ENCODE measurements at places on chromosomes 1 and 21.
A peak's percentile ranks its signal among the peaks of the same experiment; 100 is the strongest.

GRCh38 chr1:162389021-162389818, 7.7 kb downstream of the C1orf226 start:
- DNase-seq, result no peak

DNA sequence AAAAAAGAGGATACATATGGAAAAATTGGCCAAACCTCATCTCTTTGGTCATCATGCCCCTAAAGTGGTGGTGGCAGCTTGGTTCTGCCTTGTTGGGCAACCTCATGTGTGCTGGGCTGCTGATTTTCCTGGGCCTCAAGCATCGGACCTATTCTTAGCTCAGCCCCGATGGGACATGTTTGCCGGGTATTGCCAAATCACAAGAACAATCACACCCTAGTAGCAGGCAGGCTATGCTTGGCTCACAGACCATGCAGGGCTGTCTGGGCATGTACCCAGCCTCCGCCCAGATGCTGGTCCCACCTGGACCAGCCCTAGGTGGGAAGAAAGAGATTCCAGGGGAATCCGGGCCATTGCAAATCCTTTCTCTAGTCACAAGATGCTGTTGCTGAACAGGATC, 189.4 kb upstream of the FGGY start:
- DNase-seq, result no peak

GRCh38 chr1:22540337-22540736, 23.0 kb upstream of the EPHA8 start:
- no peak for DNase-seq

DNA sequence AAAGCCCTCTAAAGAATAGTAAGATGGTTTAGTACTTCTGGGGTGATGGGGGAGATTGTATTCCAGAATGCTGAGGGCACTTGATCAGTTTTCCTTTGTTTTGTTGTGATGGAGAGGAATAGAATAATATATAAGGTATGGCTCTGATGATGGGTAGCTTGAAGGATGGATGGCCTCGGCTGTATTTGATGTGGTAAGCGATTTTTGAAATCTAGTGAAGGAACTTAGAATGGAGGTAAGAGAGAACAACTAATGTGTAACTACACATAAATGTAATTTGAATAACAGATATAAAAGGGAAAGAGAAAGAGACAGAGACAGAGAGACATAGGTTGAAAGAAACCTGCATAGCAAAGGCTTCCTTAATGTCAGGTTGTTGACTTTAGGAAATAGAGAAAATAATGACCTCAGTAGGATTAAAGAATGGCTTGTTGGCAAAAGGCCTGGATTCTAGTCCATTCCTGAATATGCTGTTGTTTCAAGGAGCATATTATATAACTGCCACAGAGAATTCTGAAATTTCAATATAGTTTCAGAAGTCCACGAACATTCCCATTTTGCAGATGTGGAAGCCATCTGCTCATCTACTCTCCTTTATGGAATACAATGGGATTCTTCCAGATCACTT, 58.7 kb downstream of the NIBAN1 start:
- DNase-seq, result no peak

- DNase-seq, result no peak
These were observed 55.5 kb downstream of the EDN2 start for GRCh38 chr1:41428738-41429640.

DNA sequence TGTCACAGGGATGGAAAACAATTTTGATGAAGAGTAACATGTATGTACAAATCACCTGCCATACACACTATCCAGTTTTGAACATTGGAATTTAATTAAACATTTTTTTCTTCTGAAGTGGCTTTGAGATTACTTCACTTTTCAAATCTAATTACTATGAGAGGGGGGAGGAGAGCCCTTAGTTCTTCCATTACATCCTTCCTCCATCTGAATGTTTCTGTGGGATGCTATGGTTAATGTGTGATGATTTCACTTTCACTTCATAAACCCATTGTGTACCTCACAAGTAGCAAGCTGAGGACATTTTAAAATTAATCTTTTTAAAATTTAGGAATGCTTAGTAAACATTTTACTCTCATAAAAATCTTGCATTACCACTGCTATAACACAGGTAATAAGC, 156.9 kb downstream of the RUNX1 start:
- no peak for DNase-seq

GRCh38 chr1:21966247-21967000, 10.4 kb upstream of the CELA3B start:
- DNase-seq, result no peak

GRCh38 chr1:110726755-110727154, 52.0 kb upstream of the KCNA3 start:
- DNase-seq, result no peak

- DNase-seq, result no peak
These were observed 5.1 kb upstream of the UTP25 start for GRCh38 chr1:209822706-209823105.

DNA sequence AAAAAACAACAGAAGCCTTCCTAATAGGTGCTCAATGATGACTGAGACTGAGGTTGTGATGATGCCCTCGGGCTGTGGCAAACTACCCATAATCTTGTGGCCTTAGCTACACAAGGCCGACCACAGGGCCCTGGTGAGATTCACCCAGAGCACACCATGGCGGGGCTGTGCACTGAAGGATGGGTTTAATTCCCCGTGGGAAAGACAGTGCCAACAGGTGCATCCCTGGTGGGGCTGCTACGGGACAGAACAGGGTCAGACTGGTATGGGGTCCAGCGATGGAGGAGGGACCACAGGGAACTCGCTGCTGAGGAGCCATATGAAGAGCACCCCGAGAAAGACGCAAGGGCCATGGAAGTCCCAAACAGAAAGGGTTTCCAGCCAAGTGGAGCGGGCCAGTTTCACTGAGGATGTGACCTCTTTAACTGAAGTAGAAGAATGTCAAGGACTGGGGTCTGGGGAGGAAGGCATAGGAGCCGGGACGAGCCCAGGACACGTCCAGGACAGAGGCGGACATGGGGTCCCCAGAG, 21.3 kb downstream of the PRDM15 start:
- DNase-seq, result no peak

DNA sequence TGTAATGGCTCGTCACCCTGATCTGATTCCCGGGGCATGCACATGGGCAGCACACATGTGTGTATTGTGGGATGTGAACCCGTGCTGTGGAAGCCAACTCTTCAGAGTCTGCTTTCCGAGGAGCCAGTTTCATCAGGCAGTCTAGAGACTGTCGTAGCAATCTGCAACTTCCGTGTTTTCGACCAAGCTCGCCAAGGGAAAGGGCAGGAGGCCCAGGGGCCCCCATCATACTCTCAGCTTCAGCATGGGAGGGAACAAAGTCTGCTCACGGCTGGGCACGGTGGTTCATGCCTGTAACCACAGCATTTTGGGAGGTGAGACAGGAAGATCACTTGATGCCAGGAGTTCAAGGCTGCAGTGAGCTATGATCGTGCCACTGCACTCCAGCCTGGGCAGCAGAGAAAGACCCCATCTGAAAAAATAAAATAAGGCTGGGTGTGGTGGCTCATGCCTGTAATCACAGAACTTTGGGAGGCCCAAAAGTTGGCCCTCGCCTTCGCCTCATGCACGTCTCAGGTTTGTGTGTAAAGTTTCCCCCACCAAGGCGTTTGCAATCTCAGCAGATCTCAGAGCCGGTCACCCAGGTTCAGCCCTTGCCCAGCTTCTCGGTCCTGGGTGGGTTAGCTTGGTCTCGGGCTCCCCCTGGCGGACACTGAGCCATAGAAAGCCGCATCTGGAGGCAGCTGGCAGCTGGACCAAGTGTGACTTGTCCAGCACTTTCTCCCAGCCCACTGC, 48.5 kb upstream of the SLC25A33 start:
- DNase-seq, result peak; percentile 66

DNA sequence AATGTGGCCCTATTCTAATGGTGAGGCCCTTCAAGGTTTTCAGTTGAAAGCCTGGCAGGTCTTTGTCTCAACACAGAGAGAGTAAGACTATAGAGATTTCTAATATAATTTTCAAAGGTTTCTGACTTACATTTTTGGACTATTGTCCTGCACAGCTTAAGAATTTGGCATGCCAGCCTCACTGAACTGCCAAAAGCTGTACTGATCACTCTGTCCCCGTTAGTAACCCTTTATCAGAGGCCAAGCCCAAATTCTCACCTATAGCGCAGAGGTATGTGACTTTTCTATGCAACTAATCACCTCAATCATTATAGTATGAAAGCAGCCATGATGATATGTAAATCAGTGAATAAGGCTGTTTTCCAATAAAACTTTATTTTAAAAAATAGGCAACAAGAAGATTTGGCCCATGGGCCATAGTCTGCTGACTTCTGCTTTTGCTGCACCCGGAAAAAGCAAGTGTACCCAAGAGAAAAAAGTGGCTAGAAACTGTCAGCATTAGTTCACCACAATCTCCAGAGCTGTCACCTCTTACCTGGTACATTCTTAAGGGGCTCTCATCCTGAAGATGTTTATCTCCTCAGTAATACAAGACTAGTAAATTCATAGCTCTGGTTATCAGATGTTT, 85.4 kb downstream of the PIGK start:
- no peak for DNase-seq

DNA sequence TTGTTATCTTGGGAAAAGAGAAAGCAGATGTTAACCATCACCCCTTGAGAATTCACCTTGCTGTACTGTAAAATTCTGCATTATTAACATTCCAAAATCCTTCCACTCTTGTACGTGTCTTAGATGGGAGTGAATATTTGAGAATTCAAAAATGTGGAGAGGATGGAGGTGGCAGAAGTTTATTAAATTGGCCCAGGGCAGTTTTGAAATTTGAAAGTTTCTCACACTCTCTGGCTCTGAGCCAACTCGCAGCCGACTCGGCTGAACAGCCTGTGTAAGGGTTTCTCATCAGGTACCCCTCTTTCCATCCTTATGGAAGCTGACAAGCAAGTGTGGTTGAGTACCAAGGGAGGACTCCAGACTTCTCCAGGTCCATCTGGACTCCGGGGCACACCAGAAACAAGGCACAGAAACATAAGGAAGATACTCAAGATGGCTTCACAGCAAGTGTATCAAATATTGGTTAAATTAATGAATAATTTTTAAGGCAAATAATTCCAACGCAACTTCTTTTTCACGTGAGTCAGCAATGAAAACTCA, 45.1 kb downstream of the RRAGC start:
- no peak for DNase-seq

GRCh38 chr1:48627486-48627885, 149.2 kb downstream of the BEND5 start:
- no peak for DNase-seq

- DNase-seq, result no peak
These were observed 24.6 kb upstream of the COL9A2 start for GRCh38 chr1:40341491-40342380.

DNA sequence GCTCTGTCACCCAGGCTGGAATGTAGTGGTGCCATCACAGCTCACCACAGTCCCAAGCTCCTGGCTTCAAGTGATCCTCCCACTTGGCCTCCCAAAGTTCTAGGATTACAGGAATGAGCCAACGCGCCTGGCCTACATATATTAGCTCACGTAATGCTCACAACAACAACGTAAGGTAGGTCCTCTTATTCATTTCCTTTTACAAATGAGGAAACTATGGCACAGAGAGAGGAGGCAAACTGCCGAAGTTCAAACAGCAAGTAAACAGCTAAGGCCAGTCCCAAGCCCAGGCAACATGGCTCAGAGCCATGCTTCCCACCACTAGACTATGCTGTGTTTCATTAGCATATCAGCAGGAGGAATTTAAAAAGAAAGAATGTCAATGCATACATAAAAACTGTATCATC, 284.4 kb downstream of the VAV3 start:
- DNase-seq, result no peak

- DNase-seq, result no peak
These were observed 31.1 kb downstream of the GJA5 start for GRCh38 chr1:147729315-147729714.

GRCh38 chr21:46661211-46661625, 25.7 kb downstream of the PRMT2 start:
- DNase-seq, result peak; percentile 28

GRCh38 chr1:91940496-91940895, 8.7 kb upstream of the BRDT start:
- no peak for DNase-seq

DNA sequence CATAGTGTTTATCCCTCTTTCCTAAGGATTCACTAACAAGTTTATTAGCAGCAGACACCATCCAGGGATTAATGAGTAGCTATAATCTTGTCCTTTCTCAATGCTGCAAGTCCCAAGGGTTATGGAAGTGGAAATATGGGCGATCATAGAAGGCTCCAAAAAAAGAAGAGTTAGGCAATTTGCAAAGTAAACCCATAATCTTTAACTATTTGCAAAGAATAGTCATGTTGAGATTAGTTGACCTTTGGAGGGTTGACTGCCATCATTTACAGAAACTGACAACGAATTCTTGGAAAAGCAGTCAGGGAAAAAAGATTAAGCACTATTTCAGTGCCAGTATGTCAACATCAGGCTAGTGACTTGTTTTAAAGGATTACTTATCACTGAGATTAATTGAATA, 169.9 kb downstream of the KCNT2 start:
- DNase-seq, result no peak

DNA sequence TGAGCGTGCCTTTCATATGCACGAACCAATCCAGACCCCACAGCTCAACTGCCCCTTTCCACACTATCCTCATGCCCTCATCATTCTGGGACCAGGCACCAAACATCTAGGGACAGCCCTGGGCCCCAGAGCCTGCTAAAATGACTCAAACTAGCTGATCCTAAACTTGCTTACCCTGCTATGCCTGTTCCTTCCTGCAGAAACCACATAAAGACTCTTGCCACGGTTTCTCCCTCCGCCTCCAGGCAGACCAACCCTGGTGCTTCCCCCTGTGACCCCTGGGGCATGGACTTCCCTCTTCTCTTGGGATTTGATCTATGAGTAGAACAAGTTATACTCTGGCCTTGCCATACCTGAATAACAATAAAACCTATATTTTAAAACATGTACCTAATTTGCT, 138.0 kb upstream of the CD34 start:
- DNase-seq, result no peak

DNA sequence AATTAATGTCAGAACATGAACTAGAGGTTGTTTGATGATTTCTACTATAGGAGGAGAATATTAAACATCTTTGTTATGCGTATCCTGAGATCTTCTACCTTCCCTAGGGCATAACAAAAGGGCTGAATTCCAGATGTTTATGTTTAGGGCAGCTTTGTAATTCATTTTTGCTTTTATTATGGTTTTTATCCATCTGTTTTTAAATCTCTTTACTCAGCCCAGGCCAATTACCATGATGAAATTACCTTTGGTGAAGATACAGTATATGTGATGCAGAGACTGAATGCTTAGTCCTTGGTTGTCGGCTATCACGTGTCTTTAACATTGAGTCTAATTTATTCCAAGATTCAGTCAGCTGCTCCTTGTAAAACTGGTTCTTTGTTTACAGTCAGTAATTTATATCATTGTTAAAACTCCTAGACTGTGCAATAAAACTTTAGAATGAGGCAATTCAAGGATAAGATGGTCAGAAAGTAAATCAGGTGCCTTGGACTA, 176.9 kb downstream of the CTH start:
- DNase-seq, result no peak

DNA sequence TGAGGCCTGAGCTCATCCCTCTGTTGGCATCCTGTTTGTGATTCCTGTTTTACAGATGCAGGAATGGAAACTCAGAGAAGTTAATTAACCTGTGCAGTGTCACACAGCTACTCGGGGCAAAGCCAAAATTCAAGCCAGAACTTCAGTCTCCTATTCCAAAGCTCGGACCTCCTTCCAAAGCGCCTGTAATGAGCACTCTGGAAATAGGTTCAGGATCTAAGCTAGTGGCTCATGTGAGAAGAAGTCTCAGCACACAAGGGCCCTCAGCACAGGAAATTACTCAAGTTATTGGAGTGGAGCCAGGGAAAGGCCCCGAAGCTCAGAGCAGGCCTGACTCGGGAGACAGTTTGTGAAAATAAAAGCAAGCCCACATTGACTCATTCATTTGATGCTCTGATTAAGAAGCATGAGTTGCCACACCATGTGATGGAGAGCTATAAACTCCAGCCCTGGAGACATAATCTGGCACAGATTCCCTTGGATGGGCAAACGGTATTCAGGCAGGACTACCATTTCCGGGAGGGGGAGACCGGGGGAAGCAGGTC, 50.6 kb upstream of the LYST start:
- peak; percentile 33 for DNase-seq

All from stimulated activated CD4-positive, alpha-beta T cell treated with anti-CD3 and anti-CD28 coated beads, TNF-alpha, amount 100 ng/mL, for 1 hour (primary cell).